Choroid plexus epithelial cell (primary cell): ENCODE measurements at places on chromosomes 7 and 10.
A peak's percentile ranks its signal among the peaks of the same experiment; 100 is the strongest.

GRCh38 chr7:22181663-22182062 lies 175.3 kb downstream of the RAPGEF5 start:
- DNase-seq = no peak

GRCh38 chr10:101292194-101293006 lies 61.6 kb upstream of the BTRC start:
- peak; percentile 8 for DNase-seq

DNA sequence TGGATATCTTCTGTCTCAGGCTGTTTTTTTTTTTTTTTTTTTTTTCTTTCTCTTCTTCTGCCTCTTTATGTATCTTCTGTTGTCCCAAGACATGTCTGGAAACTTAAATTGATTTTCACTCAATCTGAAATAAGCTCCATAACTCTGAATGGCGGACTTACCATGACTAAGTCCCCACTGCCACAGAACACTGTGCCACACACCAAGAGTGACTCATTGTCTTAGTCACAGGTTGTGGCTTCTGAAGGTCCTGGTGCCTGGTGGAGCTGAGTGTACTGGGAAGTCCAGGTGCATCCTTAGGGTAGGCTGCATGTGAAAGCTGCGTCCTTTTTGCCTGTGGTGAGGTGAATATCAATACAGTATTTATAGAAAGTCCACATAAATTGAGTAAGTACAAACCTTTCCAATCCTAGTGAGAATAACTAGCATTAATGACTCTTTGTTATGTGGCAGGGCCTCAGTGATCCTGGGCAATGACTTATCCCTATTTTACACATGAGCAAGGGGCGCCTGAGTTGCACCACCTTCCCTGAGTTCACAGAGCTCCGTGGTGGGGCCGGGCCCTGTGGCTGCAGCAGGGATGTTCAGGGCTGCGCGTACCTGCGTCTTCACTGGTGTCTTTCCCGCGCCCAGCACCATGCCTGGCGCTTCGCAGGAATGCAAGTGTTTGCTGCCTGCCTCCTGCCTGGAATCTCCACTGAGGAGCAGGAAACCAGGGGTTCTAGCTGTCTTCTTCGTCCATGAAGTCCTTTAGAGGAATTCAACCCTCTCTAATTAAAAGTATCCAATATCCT lies 4.3 kb downstream of the PFKP start:
- DNase-seq = peak; percentile 79

- DNase-seq = peak; percentile 55
These were observed 293.0 kb upstream of the AKR1E2 start for GRCh38 chr10:4532976-4533375.

- DNase-seq = peak; percentile 18
These were observed 198.6 kb downstream of the TRIL start for GRCh38 chr7:28759475-28759971.

- no peak for DNase-seq
These were observed 122.6 kb upstream of the PFKP start for GRCh38 chr10:2944788-2945187.

GRCh38 chr7:4042402-4043045 lies 639.6 kb upstream of the FOXK1 start:
- DNase-seq = no peak

DNA sequence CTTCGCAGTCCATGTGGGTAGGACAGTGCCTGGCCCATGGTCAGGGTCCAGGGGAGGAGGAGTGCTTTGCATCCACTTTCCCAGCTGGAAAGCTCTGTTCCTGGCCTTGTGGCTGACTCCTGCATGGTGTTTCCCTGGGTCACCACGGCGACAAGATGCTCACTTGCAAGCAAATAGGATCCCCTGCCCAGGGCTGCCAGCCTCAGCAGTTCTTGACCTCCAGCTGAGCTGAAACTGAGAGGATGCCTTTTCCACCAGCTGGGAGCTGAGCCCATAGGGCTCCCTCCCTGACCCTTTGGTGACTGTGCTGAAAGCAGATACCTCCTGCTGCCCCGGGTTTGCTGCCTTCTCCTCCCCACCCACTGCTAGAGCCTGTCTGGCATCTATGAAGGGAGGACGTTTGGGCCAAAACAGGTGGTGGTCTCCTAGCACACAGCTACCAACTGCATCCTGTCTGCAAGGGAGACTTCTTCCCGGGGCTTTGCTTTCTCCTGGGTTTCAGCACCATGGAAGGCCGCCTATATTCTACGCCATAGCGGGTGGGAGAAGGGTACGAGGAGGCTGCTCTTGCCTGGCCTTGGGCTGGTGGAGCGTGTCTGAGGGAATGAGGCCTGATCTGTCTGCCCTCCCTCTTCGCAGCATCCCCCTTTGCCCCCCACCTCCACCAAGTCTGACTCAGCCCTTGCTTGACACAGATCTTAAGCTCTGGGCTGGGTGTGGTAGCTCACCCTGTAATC lies 34.4 kb downstream of the UBTD1 start:
- peak; percentile 65 for DNase-seq
